Large intestine (tissue), 12 donors: ENCODE measurements at places on chromosomes 12 and 14. TPM values are rescaled to one million over a fixed set of nuclear protein-coding genes. Genes with fewer than 3 reads are reported as not detected.

GRCh38 chr12:53890081-53890480 lies 48.5 kb upstream of the HOXC13 start:
- no peak for DNase-seq

SLC7A8 gene
- 94.4 TPM for polyA plus RNA-seq

TAS2R20 gene
- polyA plus RNA-seq: 2.5 TPM

DNA sequence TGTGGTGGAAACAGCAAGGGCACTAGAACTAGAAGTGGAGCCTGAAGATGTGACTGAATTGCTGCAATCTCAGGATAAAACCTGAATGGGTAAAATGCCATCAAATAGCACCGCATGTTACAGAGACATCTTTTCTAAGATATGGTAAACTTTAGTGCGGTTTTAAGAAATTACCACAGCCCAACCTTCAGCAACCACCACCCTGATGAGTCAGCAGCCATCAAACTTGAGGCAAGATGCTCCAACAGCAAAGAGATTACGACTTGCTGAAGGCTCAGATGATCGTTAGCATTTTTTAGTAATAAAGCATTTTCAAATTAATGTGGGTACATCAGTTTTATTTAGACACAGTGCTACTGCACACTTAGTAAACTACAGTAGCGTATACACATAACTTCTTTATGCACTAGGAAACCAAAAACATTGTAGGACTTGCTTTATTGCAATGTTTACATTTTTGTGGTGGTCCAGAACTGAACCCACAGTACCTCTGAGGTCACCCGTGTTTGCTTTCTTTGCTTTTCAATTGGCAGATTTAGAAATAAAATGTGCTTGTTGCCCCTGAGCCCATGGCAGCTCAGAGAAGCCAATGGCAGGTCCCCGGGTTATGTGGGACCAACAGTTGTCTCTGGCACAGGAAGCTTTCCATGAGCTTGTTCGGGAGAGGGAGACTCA lies 15.9 kb downstream of the GOLGA3 start:
- DNase-seq: no peak

DNA sequence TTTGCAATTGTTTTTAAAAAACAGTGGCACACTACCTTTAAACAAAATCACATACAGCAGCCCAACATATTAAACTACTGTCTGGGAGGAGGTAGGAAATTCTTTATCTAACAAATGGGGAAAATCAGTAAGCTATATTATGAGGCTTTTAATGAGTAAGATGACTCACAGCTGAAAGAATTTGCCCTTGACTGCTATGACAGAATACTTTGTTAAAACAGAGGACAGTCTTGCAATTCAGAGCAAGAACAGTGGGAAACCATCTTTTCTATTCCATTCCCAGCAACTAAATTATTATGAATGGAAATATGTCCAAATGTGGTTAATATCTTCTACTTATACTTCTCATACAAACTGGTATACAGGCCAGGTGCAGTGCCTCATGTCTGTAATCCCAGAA lies 49.2 kb upstream of the SGPP1 start:
- DNase-seq: no peak

DNA sequence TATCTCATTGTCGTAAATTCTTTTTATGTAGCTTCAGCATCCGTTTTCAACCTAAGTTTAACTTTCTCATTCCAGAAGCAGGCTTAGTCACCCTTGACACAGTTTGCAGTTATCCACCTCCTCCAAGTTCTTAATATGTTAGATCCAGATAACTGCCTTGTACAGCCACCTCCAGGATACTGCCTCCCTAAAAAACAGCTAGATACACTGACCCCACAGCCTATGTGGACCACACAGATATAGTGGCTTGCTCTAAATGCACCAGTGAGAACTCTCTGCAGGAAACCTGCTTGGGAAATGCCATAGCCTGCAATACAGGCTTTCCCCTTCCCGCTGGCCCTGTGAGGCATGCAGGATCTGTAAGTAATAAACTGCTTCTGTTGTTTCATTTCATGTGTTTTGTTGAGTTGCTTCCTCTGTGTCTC lies 11.1 kb upstream of the RTL1 start:
- no peak for DNase-seq

DNA sequence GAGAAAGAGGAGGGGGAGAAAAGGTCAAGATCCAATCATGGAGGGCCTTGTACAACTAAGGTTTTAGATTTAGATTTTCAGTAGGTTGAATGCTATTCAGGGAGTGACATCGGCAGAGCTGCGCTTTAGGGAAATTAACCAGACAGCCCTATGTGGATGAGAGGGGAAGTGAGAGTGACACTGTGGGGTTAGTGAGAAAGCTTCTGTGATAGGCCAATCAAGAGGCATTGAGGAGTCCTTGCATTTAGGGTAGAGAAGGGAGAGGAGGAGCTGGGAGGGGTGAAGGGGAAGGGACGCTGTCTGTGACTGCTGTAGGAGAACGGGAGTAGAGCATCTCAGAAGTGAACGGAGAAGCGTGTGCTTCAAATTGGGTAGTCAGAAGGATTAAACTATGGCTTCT lies 3.4 kb downstream of the HSD17B6 start:
- no peak for DNase-seq

DNA sequence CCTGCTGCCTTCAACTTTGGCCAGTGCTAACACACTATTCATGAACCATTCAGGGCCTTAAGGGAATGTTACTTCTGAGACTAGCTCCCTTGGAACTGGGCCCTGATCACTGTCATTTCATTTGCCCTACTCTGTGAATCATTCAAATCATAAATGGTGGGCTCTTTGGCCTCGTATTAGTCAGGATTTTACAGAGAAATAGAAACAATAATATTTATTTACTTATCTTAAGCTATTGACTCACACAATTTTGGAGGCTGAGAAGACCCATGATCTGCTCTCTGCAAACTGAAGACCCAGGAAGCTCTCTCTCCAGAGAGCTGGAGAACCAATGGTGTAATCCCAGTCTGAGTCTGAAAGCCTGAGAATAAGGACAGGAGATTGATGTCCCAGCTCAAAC lies 398.5 kb downstream of the LRIG3 start:
- no peak for DNase-seq

SLC35F4 gene
- 0.09 TPM for polyA plus RNA-seq

NOVA1 gene
- 11.6 TPM for polyA plus RNA-seq

GRCh38 chr12:41288142-41288811 lies 100.2 kb downstream of the PDZRN4 start:
- peak; percentile 31 for DNase-seq

PRPH gene
- polyA plus RNA-seq: 115 TPM

DNA sequence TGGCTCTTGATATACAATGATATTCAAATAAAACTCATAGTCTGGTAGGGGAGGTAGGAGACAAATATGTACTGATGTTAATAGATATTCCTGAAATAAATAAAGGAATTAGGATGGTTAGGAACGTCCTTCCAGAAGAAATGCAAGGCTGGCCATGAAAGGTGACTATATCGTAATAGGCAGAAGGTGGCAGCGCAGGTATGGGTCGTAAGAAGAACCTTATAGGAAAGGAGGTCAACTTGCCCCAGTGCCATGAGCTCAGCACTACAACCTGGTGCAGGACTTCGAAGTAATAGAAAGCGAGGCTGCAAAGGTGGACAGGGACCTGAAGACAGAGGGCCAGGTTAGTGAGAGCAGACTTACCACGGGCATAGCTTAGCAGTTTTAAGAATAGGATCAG lies 55.3 kb upstream of the FGD4 start:
- no peak for DNase-seq

DCAF4 gene
- polyA plus RNA-seq: 15.3 TPM

GRCh38 chr12:132495165-132495544 lies 5.2 kb downstream of the FBRSL1 start:
- no peak for DNase-seq

ZNF664 gene
- polyA plus RNA-seq: 138 TPM

KSR2 gene
- 0.61 TPM for polyA plus RNA-seq

GLIPR1 gene
- 14.1 TPM for polyA plus RNA-seq

GRCh38 chr14:81209167-81209836 lies 11.5 kb downstream of the GTF2A1 start:
- DNase-seq: no peak
